ENCODE measurements at places on chromosomes 1 and 21.

DNA sequence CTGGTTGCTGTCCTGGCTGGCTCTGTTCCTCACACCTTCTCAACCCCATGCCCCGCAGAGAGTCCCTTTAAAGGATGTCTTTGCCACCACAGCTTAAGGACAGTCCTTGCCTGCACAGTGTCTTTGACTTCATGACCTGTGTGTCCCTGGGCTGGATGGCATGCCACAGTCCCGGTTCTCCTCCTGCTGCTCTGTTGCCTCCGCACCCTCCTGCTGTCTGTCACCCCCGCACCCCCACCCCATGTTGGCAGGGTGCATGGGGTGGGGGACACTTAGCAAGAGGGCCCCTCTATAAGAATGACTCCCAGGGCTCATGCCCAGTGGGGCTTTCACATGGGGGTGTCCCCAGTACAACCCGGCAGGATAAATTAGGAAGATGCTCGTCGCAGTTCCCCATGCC, 41.6 kb upstream of the PADI1 start:
- no peak for DNase-seq

- no peak for DNase-seq
Observed at GRCh38 chr1:86507935-86508582, 38.8 kb upstream of the CLCA4 start.

DNA sequence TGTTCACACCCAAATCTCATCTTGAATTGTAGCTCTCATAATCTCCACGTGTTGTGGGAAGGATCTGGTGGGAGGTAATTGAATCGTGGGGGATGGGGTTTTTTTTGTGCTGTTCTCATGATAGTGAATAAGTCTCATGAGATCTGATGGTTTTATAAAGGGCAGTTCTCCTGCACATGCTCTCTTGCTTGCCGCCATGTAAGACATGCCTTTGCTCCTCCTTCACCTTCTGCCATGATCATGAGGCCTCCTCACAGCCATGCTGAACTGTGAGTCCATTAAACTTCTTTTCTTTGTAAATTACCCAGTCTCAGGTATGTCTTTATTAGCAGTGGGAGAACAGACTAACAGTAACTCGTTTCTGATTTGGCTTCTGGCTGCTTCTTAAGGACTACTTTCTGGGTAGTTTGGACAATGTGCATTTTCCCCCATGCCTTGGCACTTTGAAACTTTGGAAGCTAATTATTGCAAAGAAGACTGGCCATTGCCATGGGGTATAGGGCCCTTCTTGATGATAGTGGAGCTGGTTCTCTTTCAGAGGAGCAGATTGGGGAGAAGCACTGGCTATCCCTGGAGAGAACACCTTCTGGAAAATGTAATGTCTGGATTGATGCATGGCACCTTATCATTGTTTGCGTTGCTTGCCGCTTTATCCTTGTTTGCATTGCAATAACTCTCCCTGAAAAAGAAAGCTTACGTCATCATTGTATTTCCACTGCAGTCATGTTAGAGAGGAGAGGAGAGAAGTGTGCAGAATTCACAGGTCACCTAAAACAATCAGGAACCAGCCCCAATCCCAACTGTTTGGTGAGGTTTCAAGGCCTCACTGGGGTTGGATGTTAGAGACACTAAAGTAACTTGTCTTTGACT, 5.9 kb downstream of the CNIH3 start:
- no peak for DNase-seq

- no peak for DNase-seq
Observed at GRCh38 chr1:62722796-62723195, 34.6 kb upstream of the DOCK7 start.

- DNase-seq: no peak
Observed at GRCh38 chr1:62809788-62810187, 25.9 kb downstream of the ATG4C start.

GRCh38 chr1:28354121-28354520, 15.4 kb upstream of the PHACTR4 start:
- no peak for DNase-seq

DNA sequence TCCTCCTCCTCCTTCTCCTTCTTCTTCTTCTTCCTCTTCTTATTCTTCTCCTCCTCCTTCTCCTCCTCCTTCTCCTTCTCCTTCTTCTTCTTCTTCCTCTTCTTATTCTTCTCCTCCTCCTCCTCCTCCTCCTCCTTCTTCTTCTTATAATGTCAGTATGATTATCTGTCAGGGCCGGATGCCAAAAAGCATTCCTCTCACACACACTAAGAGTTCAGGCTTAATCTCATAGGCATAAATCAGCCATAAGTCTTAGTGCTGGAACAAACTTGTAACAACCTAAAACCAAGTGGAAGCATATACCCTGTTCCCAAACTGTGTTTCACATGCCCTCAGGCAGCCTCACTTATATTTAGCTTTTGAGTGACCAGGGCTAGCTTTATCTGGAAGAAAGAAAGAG, 240.3 kb downstream of the LMX1A start:
- no peak for DNase-seq

- DNase-seq: no peak
Observed at GRCh38 chr1:184912392-184912791, 61.9 kb downstream of the NIBAN1 start.

DNA sequence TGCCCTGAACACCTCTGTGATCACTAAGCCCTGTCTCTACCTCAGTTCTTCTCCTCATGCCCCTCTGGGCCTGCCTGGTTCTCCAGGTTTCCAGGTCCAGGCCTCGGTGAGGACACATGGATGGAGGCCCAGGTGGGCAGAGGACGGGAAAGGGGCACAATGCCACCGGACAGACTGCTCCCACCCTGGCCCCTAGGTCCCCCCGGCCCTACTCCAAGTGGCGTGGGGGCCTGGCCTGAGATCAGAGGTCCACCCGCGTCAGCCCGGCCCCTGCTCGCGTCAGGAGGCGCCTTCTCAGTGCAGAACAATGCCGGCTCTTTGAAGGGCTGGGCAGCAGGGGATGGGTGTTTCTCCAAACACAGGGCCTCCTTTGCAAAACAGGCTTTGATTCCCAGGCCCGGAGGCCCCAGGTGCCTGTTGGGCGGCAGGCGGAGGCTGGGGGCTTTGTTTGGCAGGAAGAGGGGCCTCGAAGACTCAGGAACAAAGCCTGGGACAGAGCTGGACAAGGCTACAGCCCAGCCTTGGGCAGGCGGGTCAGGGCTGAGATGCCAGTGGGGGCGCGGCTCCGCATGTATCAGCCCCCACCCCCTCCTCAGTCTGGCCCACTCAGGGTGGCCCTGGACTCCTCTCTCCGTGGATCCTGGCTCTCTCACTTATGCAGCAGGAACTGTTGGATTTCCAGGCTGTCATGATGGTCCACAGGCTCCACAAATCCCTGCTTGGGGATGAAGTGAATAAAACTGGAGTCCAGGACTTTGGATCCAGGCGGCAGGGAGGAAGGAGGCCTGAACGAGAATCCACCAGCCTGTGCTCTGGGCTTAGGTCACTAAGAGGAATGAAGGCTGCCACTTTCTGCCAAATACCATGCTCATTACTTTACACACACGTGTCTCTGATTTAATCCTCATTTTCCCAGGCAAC, 77.4 kb upstream of the SLC2A1 start:
- no peak for DNase-seq
